ENCODE measurements at places on chromosomes 7 and 10. TPM values are rescaled to one million over a fixed set of nuclear protein-coding genes. Genes with fewer than 3 reads are reported as not detected.

- no peaks in the 10 kb centered on the region for H3K27me3 ChIP-seq
- peaks cover 9% of the 10 kb centered on the region for H3K4me1 ChIP-seq
- H3K27ac ChIP-seq, result peak overlapping the region; percentile 73
- no peaks in the 10 kb centered on the region for H3K36me3 ChIP-seq
These were observed 768 bp upstream of the CPA1 start for GRCh38 chr7:130379532-130379920.

GRCh38 chr7:50125766-50126165 lies 32.7 kb upstream of the ZPBP start:
- H3K36me3 ChIP-seq, result no peaks in the 10 kb centered on the region
- DNase-seq, result no peak
- no peaks in the 10 kb centered on the region for H3K4me1 ChIP-seq
- H3K27ac ChIP-seq, result no peak overlapping the region
- H3K27me3 ChIP-seq, result no peaks in the 10 kb centered on the region

- no peak for DNase-seq
- H3K4me1 ChIP-seq, result no peaks in the 10 kb centered on the region
- no peaks in the 10 kb centered on the region for H3K36me3 ChIP-seq
- H3K27me3 ChIP-seq, result no peaks in the 10 kb centered on the region
- H3K4me3 ChIP-seq, result no peak overlapping the region
- H3K27ac ChIP-seq, result no peak overlapping the region
These were observed 408.2 kb upstream of the ADARB2 start for GRCh38 chr10:2145491-2145890.

DNA sequence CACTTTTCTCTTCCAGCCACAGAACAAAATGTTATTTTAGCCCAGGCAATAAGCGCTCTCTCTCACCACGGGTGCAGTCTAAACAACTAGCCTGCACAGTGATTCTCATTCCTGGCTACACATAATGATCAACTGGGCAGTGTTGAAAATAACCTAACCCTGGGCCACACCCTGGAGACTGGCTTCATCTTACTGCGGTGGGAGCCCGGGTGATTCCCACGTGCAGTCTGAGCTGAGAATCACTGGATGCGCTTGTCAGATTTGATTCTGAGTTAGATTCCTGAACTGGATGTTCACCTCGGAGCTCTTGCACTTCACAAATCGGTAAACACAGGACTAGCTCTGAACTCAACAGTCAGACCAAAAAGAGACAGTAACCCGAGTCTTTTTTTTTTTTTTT lies 14.9 kb downstream of the ZC3HAV1 start:
- no peaks in the 10 kb centered on the region for H3K36me3 ChIP-seq
- H3K4me1 ChIP-seq, result peaks cover 15% of the 10 kb centered on the region
- H3K27me3 ChIP-seq, result no peaks in the 10 kb centered on the region
- DNase-seq, result no peak

GRCh38 chr7:34837801-34838201 lies 179.8 kb downstream of the NPSR1 start:
- no peak overlapping the region for H3K4me3 ChIP-seq
- no peak overlapping the region for H3K27ac ChIP-seq
- no peaks in the 10 kb centered on the region for H3K27me3 ChIP-seq
- no peak for DNase-seq
- H3K4me1 ChIP-seq, result no peaks in the 10 kb centered on the region

DNA sequence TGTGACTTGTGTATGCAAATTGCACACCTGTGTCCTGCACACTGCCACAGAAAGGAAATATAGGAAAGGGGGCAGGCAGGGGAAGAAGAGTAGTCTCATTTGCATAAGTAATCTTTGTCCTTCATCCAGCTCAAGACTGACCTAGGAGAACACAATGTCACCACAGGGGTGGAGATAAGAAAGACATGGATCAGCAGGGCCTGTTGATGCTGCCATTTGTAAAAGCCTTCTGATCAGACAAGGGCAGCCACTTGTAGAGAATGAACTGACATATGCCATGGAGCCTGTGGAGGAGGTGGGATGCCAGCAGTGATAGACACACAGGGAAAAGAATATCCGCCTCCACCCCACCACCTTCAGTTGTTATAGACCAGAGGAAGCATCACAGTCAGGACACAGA lies 528.9 kb downstream of the HTR7 start:
- H3K27me3 ChIP-seq, result no peaks in the 10 kb centered on the region
- DNase-seq, result no peak
- no peaks in the 10 kb centered on the region for H3K36me3 ChIP-seq

ZPBP gene
- 0.32 TPM for total RNA-seq

GSTO2 gene
- total RNA-seq, result 12.6 TPM

TMEM139 gene
- total RNA-seq, result 0.35 TPM

SPDYE2B gene
- total RNA-seq, result not detected

All from ovary (tissue), 10 donors.